ENCODE measurements at places on chromosomes 7 and 10. TPM values are rescaled to one million over a fixed set of nuclear protein-coding genes. Genes with fewer than 3 reads are reported as not detected.

GJD4 gene
- not detected for total RNA-seq

CFAP46 gene
- not detected for total RNA-seq

VIPR2 gene
- 0.30 TPM for total RNA-seq

FAM25G gene
- not detected for total RNA-seq

H2BK1 gene
- not detected for total RNA-seq

TSPAN15 gene
- total RNA-seq, result 10.5 TPM

PHYHIPL gene
- not detected for total RNA-seq

KCND2 gene
- not detected for total RNA-seq

LIPM gene
- total RNA-seq, result not detected

PLAU gene
- 0.48 TPM for total RNA-seq

MARCHF5 gene
- total RNA-seq, result 22.6 TPM

FANK1 gene
- not detected for total RNA-seq

LIPK gene
- not detected for total RNA-seq

AKR1C4 gene
- not detected for total RNA-seq

SFTPD gene
- not detected for total RNA-seq

SLC26A5 gene
- not detected for total RNA-seq

BMI1 gene
- 24.3 TPM for total RNA-seq

All from activated naive CD4-positive, alpha-beta T cell treated with anti-CD3 and anti-CD28 coated beads, Interleukin-2, amount 10 ng/mL, durations not matched to agents 5 hours and 36 hours (primary cell).